ENCODE measurements at places on chromosomes 6 and 20.

DNA sequence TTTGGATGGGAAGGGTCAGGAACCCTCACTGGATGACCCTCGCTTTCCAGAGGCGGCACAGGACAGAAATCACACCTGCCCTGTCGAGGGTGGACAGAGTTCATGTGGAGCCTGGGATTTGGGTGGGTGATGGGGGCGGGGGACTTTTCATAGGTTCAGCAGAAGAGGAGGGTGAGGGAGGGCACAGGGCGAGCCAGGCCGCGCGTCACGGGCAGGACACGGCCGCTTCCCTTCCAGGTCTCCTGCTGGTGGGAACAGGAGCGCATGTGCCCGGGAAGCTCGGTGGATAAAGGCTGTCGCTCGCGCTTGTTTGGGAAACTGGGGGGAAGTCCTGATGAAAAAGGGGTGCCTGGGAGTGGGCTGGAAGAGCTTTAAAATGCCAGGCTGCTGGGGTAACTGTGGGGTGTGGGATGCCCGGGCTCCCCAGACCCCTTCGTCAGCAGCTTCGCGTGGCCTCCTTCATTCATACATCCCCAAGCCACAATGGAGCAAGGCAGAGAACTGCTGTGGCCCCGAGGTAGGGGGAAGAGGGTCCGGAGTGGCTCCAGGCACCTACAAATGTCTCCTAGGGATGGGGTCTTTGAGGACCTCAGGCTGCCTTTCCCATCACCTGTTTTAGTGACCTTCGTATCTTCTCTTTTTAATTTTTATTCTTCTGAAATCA, 102.2 kb downstream of the DACT2 start:
- DNase-seq, result no peak

DNA sequence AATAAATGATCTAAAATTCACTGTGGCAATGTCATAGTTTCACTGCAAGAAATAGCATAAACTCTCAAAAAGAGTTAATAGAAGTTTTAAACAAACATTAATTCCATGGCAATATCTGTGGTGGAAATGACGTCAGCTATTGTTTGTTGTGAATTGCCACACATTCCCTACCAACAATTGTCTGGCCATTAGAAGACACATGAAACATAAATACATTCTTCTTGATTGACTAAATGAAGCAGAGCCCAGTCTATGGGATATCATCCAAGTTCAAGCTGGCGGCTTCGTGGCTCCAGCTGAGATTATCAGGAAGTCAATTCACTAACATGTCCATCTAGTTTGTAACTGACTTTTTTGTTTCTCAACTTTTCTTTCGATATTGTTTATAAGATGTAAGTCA, 369.0 kb downstream of the ARHGAP18 start:
- no peak for DNase-seq

GRCh38 chr6:56551409-56552120, 91.1 kb downstream of the DST start:
- no peak for DNase-seq

DNA sequence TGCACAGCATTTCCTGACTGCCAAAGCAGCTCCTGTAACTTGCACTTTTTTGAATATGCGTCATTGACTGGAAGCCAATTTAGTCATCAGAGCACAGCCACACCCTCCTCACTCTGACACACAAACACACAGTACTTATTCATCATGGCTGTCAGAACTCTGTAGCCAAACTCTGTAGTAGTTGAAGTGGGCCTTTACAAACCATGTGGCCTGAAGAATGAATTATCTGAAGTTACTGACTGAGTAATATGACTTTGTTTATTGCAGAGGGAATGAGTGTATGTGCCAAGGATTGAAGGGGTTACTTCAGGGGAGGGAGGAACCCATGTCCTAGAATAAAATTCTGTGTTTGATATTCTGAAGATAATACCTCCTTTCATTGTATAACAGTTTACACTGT, 102.7 kb downstream of the FIG4 start:
- no peak for DNase-seq

DNA sequence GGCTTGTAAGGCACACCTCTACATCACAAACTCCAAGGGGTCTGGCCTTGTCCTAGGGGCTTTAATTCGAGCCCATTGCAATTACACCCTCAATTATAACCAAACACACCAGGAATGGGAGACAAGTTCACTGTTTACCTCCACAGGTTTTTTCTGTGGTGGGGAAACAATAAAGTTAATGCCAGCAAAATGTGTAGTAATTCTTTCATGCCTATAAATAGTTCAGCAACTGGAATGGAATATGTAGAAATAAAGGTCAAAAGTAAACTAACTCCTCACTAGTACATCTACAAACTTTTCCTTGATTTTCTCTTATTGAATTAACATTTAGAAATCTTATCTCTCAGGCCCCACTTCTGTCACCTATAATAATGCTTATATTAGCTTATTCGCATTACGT, 27.1 kb upstream of the RIPK1 start:
- no peak for DNase-seq

DNA sequence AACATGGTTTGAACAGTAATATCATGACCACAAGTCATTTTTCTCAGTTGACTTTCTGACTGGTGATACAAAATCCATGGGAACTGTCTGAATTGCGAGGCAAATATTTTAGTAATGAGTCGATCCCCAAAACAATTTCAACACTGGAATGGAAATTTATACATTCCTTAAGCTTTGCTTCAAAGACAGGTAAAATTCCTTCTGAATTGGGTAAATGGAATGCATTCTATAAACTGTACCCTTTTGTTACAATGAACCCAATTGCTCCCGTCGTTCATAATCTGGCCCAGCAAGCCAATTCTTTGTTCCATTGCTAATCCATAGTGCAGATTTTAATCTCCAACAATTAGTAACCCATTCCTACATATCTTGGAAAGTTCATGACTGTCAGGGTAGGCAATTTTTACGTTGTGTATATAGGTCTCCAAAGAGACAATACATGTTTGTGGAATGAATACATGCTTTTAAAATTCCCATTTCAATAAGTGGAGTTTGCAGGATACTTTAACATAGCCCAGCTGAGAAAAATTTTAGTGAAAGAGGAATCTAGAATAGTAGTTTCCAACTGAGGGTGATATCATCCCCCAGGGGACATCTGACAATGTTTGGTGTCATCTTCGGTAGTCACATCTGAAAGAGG, 32.7 kb downstream of the CYP24A1 start:
- DNase-seq, result no peak

DNA sequence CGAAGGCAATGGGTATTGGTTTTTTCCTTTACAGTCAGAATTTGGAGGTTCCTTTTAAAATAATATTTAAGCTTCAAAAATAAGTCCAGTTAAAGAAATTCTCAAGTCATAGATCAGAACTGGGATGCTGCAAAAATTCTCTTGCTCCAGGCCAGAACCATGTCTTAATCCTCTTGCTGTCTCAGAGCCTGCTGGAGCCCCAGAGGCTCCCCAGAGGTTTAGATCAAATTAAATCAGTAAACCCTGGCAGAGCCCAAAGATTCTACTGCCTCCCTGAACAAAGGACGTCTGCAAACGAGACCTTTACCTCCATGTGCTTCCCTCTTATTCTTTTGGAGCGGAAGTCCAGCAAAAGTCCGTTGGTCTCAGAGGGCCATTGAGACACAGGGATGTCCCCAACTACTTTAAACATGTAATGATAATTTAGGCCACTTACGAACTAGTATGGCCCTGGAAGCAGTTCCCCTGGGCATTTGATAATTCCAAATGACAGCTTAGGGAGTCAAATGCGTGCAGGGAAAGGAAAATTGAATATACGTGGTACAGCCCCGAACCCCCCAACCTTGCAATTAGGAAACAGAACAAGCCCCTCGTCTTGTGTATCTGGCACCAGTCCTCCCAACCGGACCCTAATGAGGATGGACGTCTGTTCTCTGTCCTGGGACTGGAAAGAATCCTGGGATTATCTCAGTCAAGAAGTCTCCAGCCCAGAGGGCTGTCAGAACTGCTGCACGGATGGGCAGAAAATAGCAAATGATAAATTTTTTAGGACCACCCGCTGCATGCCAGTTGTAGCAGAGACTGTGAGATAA, 31.5 kb downstream of the SULF2 start:
- no peak for DNase-seq

DNA sequence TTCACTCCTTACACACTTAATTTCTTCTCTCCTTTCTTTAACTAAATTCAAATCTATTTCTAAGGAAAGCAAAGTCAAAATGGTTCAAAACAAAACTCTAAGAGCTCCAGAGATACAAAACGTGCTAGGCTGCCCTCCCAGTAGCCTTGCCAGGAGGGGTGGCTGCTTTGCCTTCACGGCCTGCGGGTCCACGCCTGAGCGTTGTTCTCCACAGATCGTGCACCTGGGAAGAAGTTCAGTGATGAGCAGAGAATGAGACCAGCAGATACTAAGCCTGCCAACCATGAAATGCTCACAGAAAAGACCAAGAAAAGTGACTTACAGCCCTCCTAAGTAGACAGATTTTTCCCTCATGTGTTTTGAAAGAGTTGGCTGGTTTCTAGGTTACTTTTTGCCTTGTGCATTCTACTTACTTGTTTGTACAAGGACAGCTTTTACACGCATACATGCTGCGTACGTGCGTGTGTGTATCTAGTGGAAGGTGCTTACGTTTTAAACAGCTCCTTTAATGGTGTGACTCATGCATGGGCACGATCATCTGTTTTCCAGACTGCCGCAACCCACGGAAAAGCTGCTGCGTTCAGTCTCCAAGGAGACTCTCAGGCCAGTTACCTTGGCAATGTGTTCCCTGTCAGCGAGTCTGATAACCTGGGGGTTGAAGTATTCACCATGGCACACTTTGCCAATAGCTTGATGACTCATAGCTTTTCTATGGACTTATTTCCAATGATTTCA, 32.4 kb upstream of the PBOV1 start:
- DNase-seq, result no peak

GRCh38 chr20:56875052-56875659, 246.1 kb downstream of the TFAP2C start:
- no peak for DNase-seq

GRCh38 chr6:11495565-11496145, 41.9 kb upstream of the TMEM170B start:
- DNase-seq, result no peak

- no peak for DNase-seq
These were observed 108.6 kb downstream of the CHD6 start for GRCh38 chr20:41509316-41510200.

GRCh38 chr20:58194175-58194791, 34.2 kb downstream of the ANKRD60 start:
- DNase-seq, result no peak

DNA sequence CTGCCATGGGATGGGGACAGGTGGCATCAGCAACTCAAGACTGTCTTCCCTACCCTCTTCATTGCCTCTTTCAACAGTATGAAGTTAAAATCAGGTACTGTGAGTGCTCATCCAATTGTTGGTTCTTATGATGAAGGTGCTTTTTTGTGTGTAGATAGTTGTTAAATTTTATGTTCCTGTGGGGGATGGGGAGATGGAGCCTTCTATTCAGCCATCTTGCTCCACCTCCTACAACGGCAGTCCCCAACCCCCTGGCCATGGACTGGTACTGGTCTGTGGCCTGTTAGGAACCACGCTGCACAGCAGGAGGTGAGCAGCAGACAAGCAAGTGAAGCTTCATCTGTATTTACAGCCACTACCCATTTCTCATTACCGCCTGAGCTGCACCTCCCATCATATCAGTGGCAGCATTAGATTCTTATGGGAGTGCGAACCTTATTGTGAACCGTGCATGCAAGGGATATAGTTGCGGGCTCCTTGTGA, 47.8 kb upstream of the TOP1 start:
- DNase-seq, result no peak

GRCh38 chr20:40331249-40331648, 357.8 kb downstream of the MAFB start:
- no peak for DNase-seq

GRCh38 chr6:112163295-112164257, 76.2 kb downstream of the FAM229B start:
- peak; percentile 66 for DNase-seq

DNA sequence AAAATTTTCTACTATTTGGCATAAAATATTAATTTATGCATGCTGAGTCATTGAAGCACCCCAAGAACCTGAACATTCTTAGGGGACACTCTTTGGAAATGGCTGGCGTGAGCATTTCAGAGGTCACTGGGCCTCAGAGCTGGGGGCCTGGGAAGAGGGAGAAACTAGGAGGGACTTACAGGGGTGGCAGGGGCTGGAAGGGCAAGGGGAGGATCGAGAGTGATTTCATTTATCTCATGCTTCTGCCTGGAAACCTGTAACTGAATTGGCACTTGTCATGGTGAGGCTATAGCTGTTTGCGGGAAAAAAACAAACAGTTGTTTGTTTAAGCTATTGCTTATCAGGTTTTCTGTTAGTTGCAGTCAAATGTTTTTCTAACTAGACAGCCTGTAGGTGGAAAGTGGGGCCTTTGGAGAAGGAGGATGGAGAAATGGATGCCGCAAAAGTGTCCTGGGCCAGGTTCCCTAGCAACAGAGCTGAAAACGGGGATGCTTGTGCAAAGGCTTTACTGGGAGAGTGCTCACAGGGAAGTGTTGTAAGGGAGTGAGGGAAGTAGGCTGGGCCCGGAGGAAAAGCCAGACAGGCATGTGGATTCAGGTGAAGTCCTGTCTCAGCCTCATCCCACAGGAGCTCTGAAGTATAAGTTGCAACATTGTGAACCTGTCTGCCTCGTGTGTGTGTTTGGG, 36.4 kb upstream of the KAT14 start:
- DNase-seq, result no peak

DNA sequence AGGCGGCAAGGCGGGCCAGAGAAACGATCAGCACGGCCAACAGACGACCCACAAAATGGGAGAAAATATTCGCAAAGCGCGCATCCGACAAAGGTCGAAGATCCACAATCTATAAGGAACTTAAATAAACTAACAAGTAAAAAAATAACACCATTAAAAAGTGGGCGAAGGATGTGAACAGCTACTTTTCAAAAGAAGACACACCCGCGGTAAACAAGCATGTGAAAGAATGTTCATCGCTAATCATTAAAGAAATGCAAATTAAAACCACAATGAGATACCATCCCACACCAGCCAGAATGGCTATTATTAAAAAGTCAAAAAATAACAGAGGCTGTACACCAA, 117.8 kb upstream of the SIRPA start:
- DNase-seq, result no peak

- DNase-seq, result no peak
These were observed 113.3 kb downstream of the TASP1 start for GRCh38 chr20:13525225-13525940.

GRCh38 chr20:59182401-59183044, 18.9 kb downstream of the ZNF831 start:
- no peak for DNase-seq

DNA sequence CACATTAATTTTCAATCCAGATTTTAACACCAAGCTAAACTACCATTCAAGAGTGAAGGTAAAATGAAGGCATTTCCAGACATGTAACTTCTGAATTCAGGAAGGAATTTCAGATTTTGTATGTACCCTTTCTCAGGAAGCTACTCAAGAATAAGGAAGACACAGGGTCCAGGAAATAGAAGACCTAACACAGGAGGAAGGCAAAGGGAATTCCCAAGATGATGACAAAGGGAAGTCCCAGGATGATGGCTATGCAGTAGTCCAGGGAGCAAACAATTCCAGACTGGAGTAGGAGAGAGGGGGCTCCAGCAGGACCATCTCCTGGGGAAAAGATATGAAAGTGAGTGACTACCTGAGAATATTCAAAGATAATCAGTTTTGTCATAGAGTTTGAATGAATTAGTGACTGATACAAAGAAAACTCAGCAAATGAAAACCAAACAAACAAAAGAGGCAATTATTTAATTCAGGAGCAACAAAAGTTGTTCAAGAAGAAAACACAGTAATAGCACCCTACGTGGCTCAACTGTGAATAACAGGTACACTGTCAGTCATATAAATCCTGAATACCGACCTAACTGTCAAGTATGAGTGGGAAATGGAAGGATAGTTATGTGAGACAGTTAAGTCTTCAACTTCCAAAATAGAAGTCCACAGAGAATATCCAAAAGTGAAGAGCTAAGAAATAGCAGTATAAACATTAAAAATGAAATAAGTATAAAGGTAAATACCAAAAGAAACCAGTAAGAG, 4.0 kb downstream of the RNF24 start:
- DNase-seq, result no peak
